ENCODE measurements at places on chromosomes 12 and 14.

GRCh38 chr14:22397221-22397737, 191.7 kb downstream of the DAD1 start:
- DNase-seq: no peak

GRCh38 chr12:16560273-16560672, 45.7 kb downstream of the LMO3 start:
- DNase-seq: no peak

- no peak for DNase-seq
Observed at GRCh38 chr14:28870033-28870564, 103.5 kb downstream of the FOXG1 start.

DNA sequence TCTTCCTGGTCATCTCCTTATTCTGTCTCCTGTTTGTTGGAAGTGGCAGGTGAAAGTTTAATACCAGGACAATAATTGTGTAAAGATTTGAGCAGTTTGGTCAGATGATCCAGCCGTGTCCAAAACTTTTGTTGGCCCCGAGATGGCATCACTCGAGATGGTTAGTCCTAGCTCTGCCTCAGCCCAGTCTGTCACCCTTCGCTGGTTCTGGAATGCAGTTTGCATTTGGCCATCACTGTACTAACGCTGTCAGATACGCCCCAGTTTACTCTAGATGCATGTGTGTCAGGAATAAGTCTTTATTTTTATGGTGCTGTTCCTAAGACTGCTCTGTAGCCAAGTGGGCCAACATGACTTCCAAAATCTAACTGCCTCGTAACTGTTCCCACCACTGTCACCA, 79.6 kb downstream of the MOK start:
- no peak for DNase-seq

DNA sequence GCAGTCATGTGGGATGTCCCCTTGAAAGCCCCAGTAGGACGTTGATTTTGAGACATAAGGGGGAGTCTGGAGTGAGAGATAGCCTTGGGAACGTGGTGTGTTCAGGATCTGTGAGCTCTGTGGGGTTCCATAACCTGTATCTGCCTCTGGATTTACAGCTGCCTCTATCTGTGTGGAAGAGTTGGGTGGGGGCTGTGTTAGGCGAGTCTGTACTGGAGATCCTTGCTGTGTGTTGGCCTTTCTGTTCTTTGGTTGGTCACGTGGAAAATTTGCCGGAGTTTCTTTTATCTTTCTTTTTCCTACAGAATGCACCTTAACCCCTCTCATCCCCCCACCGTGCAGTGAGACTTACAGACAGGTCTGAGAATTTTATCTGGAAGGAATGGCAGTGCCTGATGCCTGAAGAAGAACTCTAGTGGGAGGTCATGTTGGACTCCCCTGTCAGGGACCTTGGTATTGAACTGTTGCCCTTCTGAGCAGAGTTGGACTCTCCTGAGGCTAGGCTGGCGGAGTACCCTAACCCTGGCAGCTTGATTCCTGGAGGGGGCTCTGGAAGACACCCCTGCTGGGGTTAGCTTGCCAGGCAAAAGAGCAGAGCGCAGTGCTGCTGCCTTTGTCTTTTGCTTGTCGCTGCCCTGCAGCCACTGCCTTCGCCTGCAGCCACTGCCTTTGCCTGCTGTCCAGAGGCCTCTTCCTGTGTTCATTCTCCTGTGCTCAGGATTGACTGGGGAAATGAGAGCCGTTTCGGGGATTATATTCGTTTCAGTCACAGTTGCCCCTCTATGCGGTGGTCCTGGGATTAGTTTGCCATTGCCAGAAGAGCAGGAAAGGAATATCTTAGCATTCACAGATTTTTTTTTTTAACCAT, 34.1 kb downstream of the ZNF664 start:
- DNase-seq: no peak

- DNase-seq: no peak
Observed at GRCh38 chr14:75860561-75861160, 121.1 kb downstream of the TGFB3 start.

DNA sequence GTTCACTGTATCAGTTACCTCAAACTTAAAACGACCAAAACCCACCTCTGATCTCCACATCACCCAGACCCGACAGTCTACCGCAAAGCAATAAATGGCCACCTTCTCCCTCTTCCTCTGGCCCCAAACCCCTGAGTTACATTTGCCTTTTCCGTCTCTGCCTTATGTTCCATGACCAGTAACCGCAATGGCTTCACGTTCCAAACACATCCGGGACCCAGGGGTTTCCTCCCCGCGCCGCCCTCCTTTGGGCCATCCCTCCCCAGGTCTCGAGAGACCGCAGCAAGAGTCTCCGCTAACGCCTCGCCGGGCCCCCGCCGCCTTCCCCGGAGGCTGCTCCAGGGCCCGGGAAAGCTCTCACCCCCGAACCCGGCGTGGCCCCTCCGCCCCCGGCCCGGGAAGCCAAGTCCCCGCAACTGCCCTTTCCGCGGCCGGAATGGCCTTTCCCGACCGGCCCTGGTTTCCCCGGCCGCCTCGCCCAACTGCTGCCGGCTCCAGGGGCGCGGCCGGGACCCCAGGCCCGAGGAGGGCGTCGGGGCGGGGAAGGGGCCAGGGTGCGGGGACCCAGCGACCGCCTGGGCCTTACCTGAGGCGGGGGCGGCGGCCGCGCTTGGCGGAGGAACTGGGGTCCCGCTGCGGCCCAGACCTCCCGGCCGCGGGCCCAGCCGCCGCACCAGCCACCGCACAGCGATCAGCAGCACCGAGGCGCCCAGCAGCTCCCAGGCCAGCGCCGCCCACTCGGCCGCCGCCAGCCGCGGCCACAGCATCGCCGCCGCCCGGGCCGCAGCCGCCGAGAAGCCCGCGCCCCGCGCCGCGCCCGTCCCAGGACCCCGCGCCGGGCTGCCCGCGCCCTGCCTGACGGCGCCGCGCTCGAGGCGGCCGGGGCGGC, at the start of gene ANKLE2:
TSS of gene ANKLE2 (minus strand) at position 801 of the 889 bp plus-strand sequence. CDS start at position 767, 34 bp downstream.
- peak; percentile 53 for DNase-seq

DNA sequence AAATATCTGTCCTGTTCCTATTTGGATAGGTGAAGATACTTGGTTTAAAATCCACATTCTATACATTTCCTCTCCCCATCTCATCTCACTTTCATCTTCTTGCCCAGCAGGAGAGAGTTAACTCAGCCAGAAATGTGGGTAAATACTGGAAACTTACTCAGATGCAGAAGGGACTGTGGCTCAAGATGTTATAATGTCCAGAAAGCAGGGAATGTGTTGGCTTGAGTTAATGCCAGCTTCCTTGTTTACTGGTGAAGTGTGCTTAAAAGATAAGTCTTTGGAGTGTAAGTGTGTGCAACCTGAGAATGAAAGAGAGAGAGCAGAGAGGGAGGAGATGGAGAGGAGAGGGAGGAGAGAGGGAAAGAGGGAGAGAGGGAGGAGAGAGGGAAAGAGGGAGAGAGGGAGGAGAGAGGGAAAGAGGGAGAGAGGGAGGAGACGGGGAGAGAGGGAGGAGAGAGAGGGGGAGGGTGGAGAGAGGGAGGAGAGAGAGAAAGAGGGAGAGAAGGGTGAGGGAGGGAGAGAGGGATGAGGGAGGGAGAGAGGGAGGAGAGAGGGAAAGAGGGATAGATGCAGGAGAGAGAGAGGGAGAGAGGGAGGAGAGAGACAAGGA, 22.0 kb upstream of the SNRPF start:
- peak; percentile 49 for DNase-seq

DNA sequence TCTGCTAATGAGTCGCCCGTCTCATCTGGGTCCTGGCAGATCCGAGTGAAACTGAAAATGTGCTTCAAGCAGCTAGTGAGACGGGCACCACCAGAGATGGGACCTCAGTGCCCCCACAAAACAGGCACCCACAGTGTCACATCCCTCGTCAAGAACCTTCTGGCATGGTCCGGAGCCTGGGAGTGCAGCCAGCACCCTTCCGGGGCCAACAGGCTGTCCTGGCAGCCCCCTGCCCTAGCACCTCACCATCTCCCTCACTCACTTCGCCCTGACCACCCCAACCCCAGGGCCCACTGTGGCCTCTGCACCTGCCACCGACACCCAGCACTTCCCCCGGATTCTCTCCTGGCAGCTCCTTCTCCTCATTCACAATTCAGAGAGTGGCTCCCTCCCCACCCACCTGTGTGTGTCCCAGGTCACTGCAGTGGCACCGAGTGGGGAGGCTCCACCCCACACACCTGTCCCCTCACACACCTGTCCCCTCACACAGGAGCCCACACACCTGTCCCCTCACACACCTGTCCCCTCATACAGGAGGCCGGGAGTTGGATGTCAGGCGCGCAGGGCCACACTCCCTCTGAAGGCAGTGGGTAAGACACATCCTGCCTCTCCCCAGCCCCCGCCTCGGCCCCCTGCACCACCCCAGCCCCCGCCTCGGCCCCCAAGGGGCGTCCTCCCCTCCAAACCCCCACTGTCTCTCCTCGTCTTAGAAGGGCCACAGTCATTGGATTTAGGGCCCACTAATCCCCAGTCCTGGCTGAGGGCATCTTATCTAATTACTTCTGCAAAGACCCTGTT, 7.9 kb downstream of the GALNT9 start:
- DNase-seq: peak; percentile 54

- DNase-seq: no peak
Observed at GRCh38 chr14:56400109-56400825, 179.3 kb upstream of the TMEM260 start.

DNA sequence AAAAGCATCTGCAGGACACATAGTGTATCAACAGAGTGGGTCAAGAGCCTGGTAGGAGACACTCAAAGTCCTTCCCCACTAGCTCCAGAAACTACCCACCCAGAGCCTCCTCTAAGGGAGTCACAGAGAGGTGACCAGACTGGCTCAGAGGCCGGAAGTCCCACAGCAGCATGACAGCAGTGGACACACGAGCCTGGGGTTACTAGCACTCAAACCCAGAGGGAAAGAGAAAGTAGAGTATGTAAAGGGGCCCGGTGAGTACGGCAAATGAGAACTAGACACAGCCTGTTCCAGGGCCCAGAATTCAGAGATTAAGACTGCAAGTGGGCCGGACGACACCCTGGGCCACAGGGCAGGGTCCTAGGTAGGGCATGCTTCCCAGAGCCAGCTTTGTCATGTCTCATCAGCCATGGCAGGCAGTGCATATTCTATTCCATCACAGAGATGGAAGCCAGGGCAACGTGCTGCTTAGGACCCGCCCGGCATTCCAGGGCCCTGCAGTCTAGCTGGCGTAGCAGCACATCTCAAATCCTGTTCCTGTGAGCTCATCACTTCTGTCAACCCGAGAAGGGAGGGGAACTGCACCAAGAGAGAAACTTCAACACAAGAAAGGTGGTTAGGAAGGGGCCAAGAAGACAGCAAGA, 4.2 kb downstream of the IFFO1 start:
- DNase-seq: no peak

DNA sequence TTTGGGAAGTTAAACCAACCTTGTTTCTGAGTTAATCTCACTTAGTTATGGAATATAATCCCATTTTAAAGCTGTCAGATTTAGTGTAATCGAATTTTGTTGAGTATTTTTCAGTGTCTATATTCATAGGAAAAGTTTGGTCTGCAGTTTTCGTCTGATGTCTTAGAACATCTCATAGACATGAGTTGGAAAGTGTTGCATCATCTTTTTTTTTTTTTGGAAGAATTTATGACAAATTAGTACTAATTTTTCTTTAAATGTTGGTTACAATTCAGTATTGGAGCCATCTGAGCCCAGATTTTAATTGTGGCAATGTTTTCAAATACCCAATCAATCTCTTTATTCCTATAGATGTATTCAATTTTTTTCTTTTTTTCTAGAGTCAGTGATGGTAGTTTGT, 27.9 kb downstream of the C12orf50 start:
- no peak for DNase-seq

DNA sequence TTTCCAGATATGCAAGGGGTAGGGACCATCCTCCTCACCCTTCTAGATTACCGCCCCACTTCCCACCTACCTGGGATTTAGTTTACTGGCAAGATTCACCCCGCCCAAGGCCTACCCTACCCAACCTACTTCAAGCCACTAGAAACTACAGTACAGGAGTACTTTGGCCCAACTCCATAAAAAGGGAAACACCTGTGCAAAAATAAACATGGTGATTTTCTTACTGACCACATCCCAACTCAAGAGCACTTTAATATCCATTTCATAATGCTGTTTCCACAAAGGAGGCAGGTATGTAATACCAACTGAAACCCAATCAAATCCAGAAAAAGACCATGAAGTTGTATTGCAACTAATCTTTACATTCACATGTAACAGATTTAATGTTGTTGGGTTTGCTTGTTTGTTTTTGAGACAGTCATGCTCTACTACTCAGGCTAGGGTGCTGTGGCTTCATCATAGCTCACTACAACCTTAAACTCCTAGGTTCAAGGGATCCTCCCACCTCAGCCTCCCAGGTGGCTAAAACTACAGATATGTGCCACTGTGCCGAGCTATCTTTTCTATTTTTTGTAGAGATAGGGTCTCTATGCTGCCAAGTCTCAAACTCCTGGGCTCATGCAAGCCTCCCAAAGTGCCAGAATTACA, 41.7 kb upstream of the RAP1B start:
- no peak for DNase-seq

Measured in upper lobe of left lung (tissue), 6 donors.